ENCODE measurements at places on chromosomes 5 and 9.

GRCh38 chr5:133372293-133372937, 239.9 kb downstream of the FSTL4 start:
- DNase-seq: no peak

DNA sequence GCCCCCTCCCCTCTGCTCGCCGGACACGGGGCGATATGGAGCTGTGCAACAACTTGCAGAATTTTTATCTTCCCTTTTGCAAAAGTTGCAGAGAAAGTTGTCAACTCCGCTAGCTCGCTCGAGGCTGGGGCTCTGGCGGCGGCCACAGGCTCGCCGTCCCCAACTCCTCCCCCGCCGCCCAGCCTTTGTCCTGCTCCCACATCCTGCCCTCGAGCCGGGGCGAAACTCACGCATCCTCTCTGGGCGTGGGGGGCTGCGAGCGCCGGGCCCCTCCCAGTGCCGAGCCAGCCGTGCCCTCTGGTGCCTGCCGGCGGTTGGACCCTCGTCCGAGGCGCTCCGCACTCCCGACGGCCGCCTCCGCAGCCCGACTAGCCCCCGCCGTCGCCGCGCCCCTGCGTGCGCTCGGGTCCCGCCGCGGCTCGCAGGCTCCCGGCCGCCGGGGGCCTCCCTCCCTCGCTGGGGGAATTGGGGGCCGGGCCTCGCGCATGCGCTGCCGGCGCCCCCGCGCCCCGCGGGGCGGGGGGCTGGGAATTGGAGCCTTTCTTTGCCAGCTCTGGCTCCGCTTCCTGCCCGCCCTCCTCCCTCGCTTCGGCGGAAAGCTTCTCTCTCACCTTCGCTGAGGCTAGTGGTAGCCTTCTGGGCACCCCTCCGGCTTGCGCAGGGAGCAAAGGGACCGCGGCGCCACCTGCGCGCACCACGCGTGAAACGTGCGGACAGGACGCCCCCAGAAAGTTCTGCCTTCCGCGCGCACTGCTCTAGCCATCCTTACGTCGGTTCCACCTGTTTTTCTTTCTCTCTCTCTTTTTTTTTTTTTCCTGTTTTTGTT, at the start of gene CCNJL:
Gene CCNJL, minus strand, starts transcription at position 431 of the 826 bp plus-strand sequence. CDS start 641 bp downstream, outside the sequence.
- DNase-seq: peak; percentile 78

DNA sequence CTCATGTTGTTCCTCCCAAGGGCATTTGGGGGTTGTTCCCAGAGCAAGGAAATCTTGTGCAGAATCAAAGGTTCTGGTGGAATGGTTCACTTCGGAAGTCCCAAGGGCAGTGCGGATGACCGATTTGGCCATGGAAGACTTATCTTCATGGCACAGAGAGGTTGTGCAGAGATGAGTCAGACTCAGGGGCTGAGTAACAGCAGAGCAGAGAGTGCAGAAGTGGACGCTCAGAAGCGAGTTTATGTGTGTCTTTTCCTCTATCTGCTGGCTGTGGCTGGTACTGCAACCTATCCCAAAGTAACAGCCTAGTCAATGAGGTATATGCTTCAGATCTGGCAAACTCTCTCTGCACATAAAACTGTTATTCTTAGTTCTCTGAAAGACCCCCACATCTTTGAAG, 118.1 kb downstream of the DPYSL3 start:
- DNase-seq: no peak

GRCh38 chr5:148735301-148735835, 81.0 kb upstream of the HTR4 start:
- no peak for DNase-seq

GRCh38 chr9:109316207-109316640, 4.6 kb downstream of the EPB41L4B start:
- DNase-seq: no peak

- DNase-seq: no peak
These were observed 918.6 kb upstream of the DMAC1 start for GRCh38 chr9:8718121-8718725.

GRCh38 chr5:30104872-30105596, 1088.5 kb upstream of the CDH6 start:
- DNase-seq: no peak

DNA sequence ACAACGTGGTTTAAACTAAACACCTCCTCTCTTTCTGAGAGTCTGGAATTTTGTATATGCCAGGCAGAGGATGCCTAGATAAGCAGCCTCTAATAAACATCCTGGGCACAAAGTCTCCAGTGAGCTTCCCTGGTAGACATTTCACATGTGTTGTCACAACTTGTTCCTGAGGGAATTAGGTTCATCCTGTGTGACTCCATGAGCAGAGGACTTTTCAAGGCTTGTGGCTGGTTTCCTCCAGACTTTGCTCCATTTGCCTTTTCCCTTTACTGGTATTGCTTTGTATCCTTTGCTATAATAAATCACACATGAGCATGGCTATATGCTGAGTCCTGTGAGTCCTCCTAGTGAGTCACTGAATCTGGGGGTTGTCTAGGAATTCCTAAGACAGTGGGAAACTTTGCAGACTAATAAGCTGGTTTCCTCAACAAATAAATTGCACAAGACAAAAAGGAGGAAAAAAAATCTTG, 77.4 kb downstream of the NR2F1-AS1 start:
- no peak for DNase-seq

DNA sequence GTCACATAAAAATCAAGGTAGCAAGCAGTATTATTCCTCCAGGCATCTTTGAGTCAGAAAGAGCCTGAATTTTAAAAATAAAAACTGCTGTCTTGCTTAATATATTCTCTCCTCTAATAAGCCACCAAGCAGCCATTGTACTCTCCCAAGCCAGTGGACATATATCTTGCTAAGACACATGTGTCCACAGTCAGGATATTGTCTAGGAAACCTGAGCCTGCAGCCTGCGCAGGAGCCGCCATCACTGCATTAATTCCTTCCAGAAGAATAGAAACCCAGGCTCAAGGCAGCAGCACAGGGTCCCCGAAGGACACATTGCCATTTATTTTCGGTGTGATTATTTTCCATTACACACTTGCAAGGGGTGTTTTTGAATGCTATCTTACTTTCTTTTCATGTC, 345.3 kb downstream of the ARHGEF28 start:
- DNase-seq: no peak

DNA sequence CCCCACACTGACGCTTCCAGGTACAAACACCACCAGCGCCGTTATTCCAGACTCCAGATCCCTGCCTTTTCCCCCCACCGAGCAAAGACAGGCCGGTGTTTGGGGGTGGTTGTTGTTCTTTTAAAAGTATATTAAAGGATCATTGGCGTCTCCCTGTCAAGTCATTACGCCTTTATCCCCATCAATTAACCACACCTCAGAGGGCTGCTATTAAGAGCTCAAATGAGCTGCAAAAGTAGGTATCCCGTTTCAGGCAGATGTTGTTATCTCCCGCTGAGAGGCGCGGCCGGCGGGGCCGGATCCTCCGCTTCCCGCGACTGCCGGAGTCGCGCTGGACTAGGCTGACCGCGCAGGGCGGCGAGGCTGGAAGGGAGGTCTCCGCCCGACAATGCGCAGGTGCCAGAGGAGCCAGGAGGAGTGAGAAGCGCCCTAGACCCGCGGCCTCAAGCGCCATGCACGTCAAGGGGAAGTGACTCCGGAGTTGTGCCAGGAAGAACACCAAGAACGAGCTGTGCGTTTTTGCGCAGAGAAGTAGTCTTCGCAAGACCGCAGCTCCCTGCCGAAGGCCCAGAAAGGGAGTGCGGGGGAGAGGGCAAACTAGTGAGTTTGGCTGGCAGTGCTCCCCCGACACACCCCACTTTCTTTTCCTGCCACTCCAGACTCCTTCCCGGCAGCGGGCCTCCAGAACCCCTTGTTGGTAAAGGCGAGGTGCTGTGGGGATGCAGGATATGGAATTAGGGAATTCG, 8.2 kb downstream of the NR2F1-AS1 start:
- no peak for DNase-seq

DNA sequence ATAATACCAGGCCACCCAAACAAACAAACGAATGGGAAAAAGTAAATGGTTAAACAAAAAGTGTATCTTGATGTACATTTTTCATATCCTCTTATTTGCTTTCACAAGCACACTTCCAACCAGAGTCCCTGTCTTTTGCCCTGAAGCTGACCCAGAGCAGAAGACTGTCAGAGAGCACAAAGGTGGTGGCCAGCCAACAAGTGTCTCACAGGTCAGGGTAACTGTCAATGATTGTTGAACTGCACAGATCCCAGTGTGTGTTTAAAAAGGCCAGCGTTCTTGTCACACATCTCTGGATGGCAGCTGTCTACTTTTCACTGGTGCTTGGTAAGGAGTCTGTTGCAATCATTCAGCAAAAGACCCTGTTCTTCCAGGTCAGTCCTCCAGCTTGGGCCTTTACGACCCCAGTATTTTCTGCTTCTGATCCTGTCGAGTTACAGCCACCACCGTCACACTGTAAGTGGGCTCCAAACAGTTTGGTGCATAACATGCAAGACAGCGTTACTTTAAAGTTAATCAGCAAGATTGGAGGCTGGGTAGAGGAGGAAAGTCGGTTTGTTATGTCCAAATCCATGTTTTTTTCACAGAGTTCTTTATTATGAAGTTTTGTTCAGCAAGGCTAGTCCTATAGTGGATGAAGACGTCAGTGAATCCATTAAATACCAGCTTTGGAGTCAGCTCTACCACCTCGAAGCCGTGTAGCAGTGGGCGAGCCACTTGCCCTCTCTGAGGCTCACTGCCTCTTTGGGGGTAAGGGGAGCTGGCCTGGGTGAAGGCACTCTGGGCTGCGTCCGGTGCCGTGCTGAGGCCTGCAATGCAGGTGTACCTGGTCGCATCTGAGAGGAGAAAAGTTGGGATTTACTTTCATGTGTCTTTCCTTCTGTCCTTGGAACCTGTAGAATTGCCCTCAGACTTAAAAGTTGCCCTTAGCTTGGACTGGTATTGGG, 265.7 kb downstream of the AOPEP start:
- no peak for DNase-seq

DNA sequence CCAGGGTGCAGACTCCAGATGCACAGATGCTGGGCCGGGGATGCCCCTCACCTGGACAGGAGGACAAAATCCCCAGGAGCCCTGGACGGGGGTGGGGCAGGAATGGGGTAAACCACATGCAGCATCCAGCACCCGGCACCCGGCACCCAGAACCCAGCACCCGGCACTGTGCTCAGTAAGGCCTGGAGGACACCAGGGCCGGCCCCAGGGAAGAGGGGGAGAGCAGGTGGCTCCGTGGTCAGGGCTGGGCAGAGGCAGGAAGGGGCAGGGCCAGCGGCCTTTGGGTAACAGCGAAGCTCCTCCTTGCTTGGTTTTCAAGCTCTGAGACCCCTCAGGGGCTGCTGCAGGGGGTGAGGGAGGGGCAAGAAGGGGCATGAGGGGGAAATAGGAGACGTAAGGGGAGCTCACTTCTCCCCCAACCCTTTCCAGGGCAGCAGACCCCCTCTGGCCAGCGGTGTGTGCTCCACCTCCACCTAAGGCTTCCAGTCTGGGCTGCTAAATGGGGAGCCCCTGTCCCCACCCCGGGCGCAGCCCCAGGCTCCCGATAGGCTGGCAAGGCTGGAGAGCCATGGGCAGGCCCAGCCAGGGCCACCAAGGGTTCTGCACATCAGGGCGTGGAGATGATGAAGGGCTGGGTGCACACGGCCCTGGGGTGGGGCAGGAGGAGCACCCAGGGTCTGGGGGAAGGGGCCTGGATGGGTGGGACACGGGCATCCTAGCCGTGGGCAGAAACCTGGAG, 17.8 kb upstream of the SLC6A19 start:
- DNase-seq: no peak

DNA sequence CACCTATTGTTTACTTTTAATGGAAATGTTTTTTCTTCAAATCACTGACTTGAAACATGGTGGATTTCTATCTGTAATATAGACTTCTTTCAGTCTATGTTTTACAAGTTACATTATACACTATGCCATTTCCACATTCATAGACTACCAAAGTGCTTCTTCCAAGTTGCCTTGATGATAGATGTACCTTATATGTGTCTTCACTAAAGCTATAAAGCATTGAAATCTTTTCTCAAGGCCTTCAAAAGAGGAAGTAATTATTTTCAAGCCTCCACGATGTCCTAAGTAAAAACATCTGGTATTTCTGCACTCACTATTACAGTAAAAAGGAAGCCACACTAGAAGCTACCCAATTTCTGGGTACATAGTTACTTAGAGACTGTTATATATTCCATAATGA, 113.3 kb downstream of the FGF10 start:
- DNase-seq: no peak

- no peak for DNase-seq
These were observed 22.5 kb upstream of the SPARC start for GRCh38 chr5:151709109-151709735.

DNA sequence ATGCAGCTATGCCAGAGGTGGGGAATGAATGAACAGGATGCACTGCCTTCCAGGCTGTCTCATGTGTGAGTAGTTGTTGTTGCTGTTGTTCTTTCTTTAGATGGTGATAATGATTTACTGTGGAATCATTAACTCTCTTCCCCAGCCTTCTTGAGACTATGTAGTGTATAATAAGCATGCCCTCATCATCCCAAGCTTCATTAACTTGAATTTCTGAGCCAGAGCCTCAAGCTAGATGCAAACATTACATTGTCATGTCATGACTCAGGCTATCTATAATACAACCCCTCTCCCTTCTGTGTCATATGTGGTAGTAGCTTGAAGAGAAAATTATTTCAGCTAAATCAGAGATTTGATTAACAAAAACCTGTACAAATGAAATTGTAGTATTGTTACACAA, 10.0 kb upstream of the ADAMTSL1 start:
- no peak for DNase-seq

- peak; percentile 49 for DNase-seq
These were observed 129.8 kb downstream of the SLC12A2 start for GRCh38 chr5:128213340-128213739.

- DNase-seq: no peak
These were observed 3.2 kb downstream of the FCN1 start for GRCh38 chr9:134914501-134914834.

- no peak for DNase-seq
These were observed 159.0 kb downstream of the TUSC1 start for GRCh38 chr9:25519286-25519685.

DNA sequence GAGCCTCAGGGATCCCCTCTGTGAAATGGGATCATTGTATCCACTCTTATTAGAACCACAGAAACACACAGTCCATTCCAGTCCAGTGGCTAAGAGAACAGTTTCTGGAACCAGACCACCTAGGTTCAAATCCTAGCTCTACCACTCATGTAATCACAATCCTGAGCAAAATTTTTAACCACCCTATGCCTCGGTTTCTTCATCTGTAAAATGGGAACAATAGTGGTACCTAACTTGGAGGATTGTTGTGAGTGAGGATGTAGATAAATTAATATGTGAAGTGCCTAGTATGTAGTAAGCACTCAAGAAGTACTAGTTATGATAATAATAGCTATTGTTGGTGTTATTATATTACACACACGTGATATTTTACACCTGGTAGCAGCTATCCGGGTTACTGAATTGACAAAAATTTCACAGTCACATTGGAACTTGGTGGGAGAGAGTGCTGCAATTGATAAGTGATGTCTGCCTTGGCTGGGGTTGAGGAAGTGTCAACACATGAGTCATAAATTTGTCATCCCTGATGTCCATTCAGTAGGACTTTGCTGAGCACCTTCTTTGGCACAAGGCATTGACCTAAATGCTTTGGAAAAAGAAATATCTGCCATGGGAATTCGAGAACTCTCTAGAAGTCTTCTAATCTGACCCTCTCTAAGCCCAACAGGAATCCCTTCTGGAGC, 68.4 kb downstream of the COL27A1 start:
- no peak for DNase-seq
